ENCODE measurements at places on chromosomes 16 and 17. TPM values are rescaled to one million over a fixed set of nuclear protein-coding genes. Genes with fewer than 3 reads are reported as not detected.

- peaks cover 25% of the 10 kb centered on the region for H3K27me3 ChIP-seq
- H3K4me3 ChIP-seq: no peak overlapping the region
- no peaks in the 10 kb centered on the region for H3K4me1 ChIP-seq
- DNase-seq: no peak
- H3K27ac ChIP-seq: no peak overlapping the region
- H3K36me3 ChIP-seq: no peaks in the 10 kb centered on the region
Observed at GRCh38 chr16:89015271-89015859, 38.4 kb upstream of the CBFA2T3 start.

MYLK3 gene
- not detected for total RNA-seq

GRCh38 chr16:10616756-10617640, 36.6 kb upstream of the EMP2 start:
- DNase-seq: peak; percentile 88
- H3K4me1 ChIP-seq: peaks cover 17% of the 10 kb centered on the region
- peak overlapping the region; percentile 2 for H3K4me3 ChIP-seq
- H3K27me3 ChIP-seq: no peaks in the 10 kb centered on the region

DNA sequence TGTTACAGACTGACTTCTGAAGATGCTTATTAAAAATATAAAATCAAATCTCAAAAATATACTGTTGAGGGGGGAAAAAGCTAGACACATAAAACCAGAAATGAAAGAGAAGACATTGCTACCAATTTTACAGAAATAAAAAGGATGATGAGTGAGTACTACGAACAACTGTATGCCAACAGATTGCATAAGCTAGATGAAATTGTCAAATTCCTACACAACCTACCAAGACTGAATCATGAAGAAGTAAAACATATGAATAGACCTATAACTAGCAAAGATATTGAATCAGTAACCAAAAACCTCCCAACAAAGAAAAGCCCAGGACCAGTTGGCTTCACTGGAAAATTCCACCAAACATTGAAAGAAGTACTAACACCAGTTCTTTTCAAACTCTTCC, 3.5 kb upstream of the CAPNS2 start:
- no peak for DNase-seq
- H3K4me3 ChIP-seq: no peak overlapping the region
- H3K4me1 ChIP-seq: peaks cover 61% of the 10 kb centered on the region
- H3K36me3 ChIP-seq: peaks cover 5% of the 10 kb centered on the region

DNA sequence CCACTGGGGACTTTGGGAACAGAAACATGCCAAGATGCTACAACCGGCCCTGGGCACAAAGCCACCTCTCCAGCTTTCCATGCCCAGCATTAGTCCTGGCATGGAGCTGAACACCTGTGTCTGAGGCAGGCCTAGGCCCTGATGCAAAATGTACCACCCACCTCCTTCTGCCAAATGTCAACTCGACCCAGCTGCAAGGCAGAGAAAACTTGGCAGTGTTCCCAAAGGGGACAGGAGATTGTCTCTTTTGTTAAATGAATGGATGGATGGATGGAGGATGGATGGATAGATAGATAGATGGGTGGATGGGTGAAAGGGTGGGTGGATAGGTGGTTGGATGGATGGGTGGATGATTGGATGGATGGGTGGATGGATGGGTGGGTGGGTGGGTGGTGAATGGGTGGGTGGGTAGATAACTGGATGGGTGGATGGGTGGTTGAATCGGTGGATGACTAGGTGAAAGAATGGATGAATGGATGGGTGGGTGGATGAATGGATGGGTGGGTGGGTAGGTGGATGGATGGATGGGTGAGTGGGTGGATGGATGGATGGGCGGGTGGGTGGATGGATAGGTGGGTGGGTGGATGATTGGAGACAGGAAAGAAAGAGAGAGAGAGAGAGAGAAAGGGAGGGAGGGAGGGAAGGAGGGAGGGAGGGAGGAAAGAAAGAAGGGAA, 73.4 kb upstream of the TNRC6C start:
- no peak for DNase-seq
- peaks cover 22% of the 10 kb centered on the region for H3K27me3 ChIP-seq
- peaks cover 38% of the 10 kb centered on the region for H3K4me1 ChIP-seq
- H3K36me3 ChIP-seq: peaks cover 6% of the 10 kb centered on the region
- H3K27ac ChIP-seq: no peak overlapping the region

DNA sequence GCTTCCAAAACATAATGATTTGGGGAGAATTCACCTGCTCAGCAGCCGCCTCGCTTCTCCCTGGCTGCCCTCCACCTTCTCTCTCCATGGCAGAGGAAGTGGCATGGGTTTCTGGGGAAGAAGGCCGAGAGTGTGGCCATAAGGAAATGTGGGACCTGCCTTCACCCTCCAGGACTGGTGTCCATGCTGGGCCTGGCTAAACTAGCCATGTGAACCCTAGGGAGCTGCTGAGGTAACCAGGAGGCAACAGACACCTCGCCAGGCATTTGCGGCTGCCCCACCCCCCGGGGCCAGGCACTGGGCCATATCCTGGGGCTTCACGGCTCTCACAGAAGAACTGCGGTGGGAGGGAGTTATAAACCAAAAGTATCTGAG, 9.9 kb upstream of the CMTM4 start:
- H3K27ac ChIP-seq: no peak overlapping the region
- DNase-seq: no peak
- no peaks in the 10 kb centered on the region for H3K27me3 ChIP-seq
- no peaks in the 10 kb centered on the region for H3K4me1 ChIP-seq
- no peak overlapping the region for H3K4me3 ChIP-seq
- no peaks in the 10 kb centered on the region for H3K36me3 ChIP-seq

DNA sequence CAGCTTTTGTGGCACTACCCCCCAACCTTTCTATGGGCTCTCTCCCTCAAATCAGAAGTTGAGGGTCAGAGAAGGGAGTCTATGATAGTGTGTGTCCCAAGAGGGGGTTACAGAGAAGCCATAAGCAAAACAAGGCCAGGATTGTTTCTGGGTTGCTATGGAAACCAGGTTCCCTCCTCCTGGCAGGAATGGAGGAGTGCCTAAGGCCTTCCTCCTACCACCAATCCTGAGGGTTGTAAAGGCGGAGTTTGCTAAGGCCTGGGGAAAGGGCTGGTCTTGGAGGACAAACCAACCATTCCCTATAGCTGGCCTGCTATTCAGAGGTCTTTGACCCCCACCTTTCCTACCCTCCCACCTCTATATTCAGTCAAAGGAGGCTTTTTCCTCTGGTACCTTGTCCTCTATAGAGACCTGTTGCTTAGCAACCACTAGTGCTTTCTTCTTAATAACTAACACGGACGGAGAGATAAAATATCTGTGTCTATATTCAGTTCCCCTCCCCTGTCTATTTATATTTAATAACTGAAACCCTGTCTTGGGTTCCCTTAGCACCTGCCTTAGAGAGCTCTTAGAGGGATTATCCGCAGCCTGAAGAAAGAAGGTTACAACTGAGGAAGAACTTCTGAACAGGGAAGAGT, 43.4 kb downstream of the NEUROD2 start:
- H3K4me3 ChIP-seq: no peak overlapping the region
- H3K27me3 ChIP-seq: no peaks in the 10 kb centered on the region
- peaks cover 41% of the 10 kb centered on the region for H3K36me3 ChIP-seq

Measured in MCF 10A (cell line).